NCI-H524 (cell line): ENCODE measurements at places on chromosomes 13 and 19.
A peak's percentile ranks its signal among the peaks of the same experiment; 100 is the strongest.

GRCh38 chr13:113390874-113391497 lies 27.1 kb upstream of the GRTP1 start:
- DNase-seq, result no peak

- no peak for DNase-seq
These were observed 92.1 kb downstream of the STARD13 start for GRCh38 chr13:33193428-33193974.

DNA sequence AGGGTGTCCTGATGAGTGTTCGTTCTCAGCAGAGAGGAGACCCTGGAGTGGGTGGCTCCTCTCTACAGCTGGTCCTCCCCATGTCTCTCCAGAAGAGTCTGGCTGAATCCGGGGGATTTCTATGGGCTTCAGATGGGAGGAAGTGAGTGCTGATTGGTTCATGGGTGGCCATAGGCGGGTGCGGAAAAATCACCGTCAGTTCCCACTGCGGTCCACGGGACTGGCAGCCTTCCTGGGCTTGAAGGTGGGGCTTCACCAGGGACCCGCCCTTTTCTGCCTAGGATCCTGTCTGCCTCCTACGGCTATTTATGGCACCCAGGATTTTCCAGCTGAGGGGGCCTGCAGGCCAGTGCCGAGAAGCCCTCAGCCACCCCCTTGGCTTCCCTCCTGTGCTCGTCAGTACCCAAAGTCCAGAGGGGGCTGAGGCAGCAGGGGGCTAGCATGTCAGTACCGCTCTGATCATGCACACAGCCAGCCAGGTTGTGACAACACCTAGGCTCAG lies 18.4 kb downstream of the CPB2 start:
- no peak for DNase-seq

DNA sequence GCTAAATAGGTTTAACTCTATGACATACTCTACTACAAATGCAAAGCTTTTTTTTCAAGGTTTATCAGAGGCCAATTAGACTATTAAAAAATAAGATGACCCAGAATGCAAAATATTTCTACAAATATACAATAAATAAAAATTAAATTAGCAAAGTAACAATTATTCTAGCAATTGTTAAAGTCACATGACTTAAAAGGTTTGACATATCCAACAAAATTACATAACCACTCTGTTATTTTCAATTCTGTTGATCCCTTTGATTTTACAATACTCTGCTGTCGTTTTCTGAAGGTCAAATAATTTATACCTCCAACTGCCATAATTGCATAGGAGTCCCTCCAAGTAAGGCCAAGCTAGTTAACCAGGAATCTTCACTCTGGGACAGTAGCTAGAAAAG lies 292.6 kb upstream of the MIR17HG start:
- no peak for DNase-seq

GRCh38 chr19:3788996-3789778 lies 3.0 kb upstream of the MATK start:
- no peak for DNase-seq

GRCh38 chr13:35704331-35704730 lies 227.8 kb upstream of the MAB21L1 start:
- DNase-seq, result no peak

DNA sequence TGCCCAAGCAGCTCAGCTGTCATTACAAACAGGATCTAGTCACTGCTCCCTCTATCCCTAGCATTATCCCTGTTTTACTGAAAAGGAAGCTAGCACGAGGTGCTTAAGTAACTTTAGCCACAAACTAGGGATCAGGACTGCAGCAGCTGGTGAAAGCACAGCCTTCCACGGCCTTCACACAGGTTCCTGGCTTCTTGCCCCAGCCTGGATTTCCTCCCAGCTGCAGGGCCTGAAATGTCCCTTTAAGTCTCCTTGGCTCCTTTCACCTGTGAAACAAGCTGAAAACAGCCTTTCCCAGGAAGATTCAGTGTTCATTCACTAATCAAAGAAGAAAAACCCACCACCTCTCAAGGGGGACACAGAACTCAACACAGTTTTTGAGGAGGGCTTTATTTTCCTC lies 754.5 kb downstream of the DIAPH3 start:
- peak; percentile 63 for DNase-seq

DNA sequence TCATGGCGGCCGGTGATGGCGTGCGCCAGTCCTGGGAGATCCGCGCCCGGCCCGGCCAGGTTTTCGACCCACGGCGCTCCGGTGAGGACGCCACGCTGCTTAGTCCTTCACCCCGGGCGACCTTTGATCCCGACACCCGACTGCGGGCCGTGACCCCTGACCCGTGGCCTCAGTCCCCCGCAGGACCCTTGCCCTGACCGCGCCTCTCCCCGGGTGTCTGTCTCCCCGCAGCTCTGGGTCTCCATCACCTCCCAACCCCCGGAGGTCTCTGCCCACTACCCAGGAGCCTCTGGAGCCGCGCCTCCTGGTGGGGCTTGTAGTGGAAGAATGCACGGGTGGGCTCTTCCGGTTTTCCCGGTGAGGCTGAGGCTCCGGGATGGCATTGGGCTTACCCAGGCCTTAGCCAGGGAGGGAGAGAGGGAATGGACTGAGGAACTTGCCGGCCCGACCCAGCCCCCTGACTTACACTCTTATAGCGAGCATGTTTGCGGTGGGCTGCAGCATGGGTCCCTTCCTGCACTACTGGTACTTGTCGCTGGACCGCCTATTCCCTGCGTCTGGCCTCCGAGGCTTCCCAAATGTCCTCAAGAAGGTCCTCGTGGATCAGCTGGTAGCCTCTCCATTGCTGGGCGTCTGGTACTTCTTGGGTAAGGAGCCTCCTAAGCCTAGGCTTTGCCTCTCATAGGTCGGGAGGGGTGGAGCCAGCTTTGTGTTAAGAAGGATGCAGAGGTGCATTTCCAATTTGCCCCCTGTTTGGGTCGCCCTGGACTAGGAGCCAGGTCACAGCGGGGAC lies 566 bp downstream of the MPV17L2 start:
- no peak for DNase-seq

GRCh38 chr13:89113744-89114143 lies 1442.6 kb downstream of the SLITRK5 start:
- no peak for DNase-seq

DNA sequence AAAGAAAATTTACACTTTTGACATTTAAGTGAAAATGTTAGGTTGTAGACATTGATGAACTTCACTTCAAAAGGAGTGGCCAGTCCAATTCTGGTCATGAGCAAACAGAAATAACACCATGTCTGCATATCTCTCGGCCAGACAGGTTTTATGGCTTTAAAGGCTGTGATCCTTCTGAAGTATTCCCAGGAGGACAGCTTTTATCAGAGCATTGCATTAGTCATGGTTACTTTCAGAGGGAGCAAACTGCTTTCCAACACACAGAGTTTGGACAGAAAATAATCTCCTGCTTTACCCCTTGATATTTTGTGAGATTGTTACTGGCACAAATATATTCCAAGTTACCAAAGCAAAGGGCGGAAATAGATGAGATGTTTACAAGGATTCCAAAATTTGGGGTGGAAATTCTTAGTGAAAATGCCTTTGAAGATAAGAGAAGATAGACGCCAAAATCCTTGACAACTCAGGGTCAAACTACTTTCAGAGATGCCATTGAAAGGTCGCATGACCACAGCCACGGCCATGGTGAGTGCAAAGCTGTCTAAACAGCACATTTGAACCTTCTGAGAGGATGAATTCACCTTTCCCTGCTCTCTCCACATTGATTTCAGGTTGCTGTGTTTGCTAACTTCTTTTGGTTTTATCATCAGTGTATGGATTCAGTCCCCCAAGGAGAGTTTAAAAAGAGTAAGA lies 584.5 kb upstream of the SGCG start:
- DNase-seq, result peak; percentile 27

DNA sequence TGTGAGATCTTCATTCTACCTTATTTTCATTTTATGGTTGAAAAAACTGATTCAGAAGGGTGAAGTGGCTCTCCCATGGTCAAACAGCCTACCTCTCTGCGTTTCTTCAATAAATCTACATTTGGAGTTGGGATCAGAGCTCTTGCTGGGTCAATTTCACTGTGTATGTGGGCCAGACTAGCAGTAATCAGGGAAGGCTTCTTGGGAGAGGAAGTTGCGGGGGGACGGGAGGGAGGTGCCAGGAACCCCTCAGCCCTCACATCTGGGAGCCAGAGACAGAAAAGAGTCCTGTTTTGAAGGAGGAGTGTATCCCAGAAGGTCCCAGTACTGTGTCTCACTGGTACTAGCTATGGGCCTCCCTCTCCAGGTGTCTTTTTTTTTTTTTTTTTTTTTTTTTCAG lies 934 bp downstream of the KXD1 start:
- no peak for DNase-seq

DNA sequence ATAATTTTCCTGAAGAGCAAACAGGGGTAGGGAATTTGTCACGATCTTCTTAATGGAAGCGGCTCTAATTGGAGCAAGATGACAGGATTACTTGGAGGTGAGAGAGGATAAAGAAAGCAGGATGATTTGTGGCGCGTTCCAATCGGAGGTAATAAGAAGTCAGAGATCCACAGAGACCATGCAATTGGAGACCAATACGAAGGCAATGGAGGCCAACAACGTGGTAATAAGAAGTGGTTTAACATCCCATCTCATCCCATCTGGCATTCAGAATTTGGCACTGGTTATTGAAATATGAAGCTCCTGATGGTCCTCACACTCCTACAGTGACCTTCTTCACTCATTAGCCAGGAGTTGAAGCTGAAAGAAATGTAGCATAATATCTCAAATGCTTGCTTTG lies 130.6 kb downstream of the DLEU7 start:
- peak; percentile 88 for DNase-seq

DNA sequence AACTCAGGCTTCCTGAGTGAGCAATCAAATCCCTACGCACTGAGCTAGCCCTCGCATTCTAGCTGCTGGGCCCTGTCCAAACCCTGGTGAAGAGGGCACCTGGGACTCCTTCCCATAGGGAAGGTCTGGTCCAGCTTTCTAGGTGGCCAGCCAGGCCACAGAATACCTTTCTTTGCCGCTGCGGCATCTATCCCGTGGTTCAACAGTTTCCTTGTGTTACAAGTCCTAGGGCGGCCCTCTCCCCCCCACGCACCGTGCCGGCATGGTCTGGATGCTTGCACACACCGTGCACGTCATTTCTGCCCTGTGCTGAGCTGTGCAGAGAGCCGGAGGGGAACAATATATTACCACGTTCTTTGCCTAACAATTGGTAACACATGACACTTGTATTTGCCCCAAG lies 164.6 kb upstream of the TSHZ3 start:
- DNase-seq, result no peak
